ENCODE measurements at places on chromosomes 1 and 21.

- no peak for DNase-seq
Observed at GRCh38 chr1:77348549-77348948, 66.7 kb downstream of the AK5 start.

DNA sequence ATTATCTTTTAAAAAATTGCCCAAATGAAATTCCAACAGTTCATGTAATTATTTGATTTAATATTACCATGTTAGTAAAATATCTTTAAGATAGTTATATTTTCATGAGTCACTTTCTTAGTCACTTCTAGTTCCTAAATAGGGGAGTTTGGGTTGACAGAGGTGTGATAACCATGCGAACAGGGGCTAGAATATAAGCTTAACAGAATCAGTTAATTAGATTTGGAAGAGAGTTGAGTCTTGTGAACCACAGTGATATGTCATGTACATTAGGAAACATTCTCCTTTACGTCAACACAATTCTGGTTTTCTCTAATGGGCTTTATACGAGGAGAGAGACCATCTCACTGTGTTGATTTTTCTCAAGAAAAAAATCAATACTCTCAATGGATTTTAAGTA is 64.8 kb upstream of the ZNF281 start:
- DNase-seq = no peak

- no peak for DNase-seq
Observed at GRCh38 chr1:30321246-30321910, 402.0 kb downstream of the MATN1 start.

DNA sequence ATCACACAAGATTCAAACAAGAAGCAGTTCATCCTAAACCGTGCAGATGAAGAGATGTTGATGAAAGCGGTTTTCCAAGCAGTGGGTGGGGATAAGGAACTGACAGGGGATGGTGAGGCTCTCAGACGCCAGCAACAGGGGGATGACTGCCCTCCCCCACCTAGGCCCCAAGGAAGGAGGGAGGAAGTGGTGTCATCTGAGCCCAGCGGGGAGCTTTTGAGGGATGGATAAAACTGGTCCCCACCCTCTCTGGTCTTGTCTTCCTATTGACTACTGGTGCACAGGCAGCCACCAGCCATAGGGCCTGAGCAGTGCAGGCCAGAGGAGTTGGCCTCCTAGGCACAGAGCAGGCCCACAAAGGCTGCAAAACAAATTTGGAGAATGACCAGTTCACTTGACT is 175.5 kb downstream of the HUNK start:
- no peak for DNase-seq

GRCh38 chr1:61121631-61122030 is 39.3 kb downstream of the NFIA start:
- no peak for DNase-seq

DNA sequence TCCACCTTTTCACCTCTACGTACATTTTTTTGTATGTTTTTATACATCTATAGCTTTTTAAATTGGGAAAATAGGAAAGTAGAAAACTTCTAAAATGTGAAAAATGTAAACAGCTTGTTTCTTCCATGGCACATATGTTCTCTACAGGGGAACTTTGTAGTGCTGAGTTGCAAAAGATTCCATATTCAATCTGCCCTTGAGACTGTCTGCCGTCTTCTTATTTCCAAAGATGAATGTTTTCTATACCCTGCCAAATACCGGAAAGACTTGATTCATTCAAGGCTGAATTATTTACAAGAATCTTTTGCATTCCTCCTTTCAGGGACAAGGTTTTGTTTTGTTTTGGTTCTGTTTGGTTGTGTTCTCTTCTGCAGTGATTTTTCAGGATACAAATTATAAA is 1334.5 kb upstream of the ADGRL4 start:
- no peak for DNase-seq

GRCh38 chr1:223258751-223259198 is 105.2 kb downstream of the SUSD4 start:
- DNase-seq = no peak

GRCh38 chr21:16578912-16579311 is 849.1 kb downstream of the USP25 start:
- DNase-seq = no peak

GRCh38 chr1:20900056-20900455 is 112.9 kb upstream of the HP1BP3 start:
- no peak for DNase-seq

DNA sequence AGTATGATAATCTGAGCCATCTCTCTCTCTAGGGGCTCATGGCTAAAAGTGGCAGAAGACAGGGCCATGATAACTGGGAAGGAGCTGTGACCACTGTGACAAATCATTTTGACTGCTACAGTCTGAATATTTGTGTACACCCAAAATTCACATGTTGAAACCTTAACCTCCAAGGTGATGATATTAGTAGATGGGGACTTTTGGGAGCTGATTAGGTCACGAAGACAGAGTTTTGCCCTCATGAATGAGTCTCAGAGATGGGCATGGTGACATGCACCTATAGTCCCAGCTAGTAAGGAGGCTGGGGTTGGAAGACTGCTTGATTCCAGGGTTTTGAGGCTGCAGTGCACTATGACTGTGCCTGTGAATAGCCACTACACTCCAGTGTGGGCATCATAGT is 174.9 kb downstream of the PLD5 start:
- no peak for DNase-seq

DNA sequence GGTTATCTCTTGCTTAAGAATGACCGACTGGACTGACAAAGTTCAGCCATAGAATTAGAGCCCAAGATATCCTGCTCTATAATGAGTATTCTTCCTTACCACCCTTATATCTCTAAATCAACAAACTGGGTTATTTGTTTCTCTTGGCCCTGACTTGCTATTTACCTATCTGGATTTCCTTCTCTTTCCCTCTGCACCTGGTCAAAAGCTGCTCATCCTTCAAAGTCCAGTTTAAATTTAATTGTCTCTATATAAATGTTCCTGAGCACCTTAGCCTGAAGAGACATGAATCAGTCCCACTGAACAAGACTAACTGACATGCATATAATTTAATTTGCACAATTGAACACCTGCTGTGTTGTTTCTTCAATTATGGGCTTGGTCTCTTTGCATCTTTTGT is 127.1 kb upstream of the KCNJ15 start:
- no peak for DNase-seq

GRCh38 chr1:6188466-6188865 is 8.3 kb upstream of the CHD5 start:
- no peak for DNase-seq

DNA sequence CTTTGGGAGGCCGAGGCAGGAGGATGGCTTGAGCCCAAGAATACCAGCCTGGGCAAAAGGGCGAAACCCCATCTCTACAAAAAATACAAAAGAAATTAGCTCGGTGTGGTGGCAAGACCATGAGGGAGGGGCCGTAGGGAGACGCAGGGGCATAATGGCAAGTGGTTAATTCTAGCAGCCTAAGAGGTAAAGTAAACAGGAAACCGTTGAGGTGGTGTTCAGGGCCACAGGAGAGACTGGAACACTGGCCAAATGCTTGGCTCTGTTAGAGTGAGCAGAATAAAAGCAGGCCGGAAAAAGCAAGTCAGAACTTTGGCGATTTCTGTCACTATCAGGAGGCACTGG is 89.2 kb downstream of the RIPK4 start:
- DNase-seq = no peak

GRCh38 chr1:113872219-113872935 is 865 bp upstream of the PTPN22 start:
- DNase-seq = no peak

DNA sequence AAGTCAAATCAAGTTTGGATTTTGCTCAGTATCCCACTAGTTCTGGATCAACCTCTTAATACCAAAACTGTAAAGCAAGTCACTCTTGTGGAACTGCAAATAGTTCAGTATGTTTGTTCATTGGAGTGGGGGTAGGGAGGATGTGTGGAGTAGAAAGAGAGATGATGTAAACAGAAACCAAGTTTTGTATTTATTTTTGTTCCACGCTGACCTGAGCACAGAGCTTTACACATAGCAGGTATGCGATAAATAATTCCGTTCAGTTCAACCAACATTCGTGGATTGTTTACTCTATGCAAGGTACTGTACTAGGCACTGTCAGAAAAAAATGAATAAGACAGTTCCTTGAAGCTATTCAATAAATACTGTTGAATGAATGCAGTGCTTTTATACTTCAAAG is 4.5 kb upstream of the ZNF644 start:
- no peak for DNase-seq

DNA sequence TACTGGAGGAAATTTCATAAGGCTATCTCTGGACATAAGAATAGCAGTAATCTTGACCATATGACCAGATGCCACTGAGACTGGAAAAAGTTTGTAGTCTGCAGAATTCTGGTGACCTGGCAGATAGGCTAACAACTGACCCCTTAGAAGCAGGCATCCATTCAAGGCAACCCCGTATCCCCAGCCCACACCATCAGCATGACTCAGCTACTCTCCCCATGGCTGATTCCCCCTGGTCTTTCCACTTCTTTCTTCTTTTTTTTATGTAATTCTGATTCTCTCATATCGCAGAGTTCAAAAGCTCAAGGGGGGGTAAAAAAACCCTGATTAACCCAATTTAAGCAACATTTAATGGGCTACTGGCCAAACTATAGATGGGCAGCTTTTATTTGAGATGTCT is 243.1 kb downstream of the ZNF648 start:
- DNase-seq = no peak

- DNase-seq = peak; percentile 82
Observed at GRCh38 chr1:208245185-208245705, 1.1 kb upstream of the PLXNA2 start.

DNA sequence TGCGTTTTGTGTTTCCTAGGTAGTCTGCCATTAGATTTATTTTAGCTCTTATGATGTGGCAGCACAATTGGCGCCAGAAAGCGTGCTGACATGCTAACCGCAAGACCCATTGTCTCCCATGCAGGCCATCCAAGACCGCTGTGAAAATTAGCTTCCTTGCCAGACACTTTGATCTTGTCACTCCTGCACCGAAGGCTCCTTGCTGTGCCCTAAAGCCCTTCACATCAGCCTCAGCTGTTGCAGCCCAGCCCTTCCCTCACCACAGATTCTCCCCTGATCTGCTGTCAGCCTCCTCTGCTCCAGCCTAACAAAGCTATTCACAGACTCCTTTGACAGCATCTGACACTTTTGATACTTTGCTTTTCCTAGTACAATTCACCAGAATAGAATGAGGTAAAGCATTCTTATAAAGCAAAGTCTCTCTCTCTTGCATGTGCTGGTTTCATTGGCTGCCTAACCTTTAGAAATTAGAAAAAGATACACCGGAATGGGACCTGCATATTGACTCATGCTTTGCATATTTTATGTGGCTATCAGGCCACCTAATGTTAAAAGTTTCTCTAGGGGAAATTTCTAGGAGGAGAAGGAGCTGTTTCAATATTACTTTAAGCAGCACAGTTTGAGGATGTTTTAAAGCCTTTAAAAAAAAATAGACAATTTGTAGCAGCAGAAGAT is 280.3 kb upstream of the FMN2 start:
- DNase-seq = no peak

- DNase-seq = no peak
Observed at GRCh38 chr1:59880735-59881134, 45.8 kb downstream of the CYP2J2 start.

- DNase-seq = no peak
Observed at GRCh38 chr1:59482986-59483385, 186.1 kb downstream of the FGGY start.

GRCh38 chr1:6463120-6463412 is 2.9 kb downstream of the TNFRSF25 start:
- DNase-seq = no peak

GRCh38 chr1:66271904-66272254 is 262.1 kb upstream of the SGIP1 start:
- DNase-seq = no peak

DNA sequence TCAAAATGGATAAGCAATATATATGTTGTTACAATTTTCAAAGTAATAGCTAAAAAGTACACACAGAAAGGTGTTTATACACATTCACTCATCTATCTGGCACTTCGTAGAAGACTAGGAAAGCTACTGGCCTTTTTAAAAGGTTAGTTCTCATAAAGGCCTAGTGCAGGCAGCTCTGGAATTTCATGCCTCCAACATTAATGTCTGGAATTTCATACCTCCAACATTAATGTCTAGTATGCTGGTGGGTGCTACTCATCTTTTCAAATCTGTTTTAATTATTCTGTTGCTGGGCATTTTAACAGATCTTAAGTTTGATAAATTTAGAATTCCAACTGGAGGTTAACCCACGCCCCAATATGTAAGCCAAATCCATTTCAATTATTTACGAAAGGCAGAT is 124.2 kb downstream of the AKT3 start:
- no peak for DNase-seq

DNA sequence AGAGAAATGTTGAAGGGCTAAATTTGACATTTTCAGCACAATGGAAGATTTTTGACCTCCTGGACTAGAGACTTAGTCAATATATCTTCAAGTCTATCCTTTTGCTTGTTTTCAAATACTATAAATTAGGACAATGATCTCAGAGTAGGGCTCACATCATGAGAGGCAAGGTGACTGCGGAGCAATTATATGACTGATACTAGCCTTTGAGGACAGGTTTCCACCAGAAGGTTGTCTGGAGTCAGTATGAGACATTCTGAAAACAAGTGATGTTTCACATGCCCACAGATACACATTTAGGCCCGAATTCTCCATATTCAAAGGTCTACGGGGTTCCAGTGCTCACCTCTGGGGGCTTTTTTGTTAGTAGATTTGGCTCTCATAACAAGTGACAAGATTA is 142.3 kb upstream of the SAMSN1 start:
- DNase-seq = no peak

DNA sequence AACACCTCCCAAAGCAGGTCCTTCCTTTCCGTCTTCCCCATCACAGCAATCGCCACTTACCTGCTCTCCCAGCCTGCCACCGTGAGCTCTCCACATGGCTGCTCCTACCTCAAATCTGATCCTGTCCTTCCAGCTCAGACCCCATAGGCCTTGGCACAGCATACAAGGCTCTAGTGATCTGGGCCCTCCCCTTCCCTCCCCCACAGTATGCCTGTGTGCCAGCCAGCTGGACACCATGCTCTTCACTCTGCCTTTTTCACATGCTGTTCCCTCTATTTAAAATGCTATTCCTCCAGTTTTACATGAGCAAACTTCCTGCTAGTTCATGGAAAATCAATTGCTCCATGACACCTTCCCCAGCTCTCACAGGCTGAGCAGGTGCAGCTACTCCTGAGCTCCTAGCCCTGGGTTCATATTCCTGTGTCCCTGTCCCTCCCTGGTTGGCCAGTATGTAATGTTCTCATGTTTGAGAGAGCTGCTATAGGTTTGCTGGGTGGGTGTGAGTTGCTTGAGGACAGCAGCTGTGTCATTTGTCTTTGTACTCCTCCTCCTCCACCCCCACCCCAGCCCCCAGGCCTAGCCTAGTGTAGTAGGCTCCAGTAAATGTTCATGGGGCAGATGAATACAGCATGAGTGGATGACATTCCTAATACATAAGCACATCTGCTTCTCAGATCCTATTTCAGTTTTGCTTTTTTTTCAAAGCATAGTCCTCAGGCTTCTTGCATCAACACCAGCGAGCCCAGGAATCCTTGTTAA is 6.3 kb upstream of the TNNT2 start:
- DNase-seq = peak; percentile 81

- DNase-seq = no peak
Observed at GRCh38 chr1:82491301-82492048, 690.7 kb downstream of the ADGRL2 start.

GRCh38 chr1:156777573-156777972 is 10.2 kb downstream of the PRCC start:
- DNase-seq = no peak

GRCh38 chr21:38499296-38499695 is 1.0 kb upstream of the ERG start:
- DNase-seq = no peak
